Effector memory CD4-positive, alpha-beta T cell (primary cell): ENCODE measurements at places on chromosomes 2 and 18.

- no peak for DNase-seq
- H3K4me3 ChIP-seq, result no peak overlapping the region
- peaks cover 22% of the 10 kb centered on the region for H3K4me1 ChIP-seq
- peak overlapping the region; percentile 55 for H3K27ac ChIP-seq
- H3K36me3 ChIP-seq, result peaks cover 24% of the 10 kb centered on the region
Observed at GRCh38 chr2:181471783-181472182, 14.6 kb downstream of the ITGA4 start.

- H3K27me3 ChIP-seq, result no peaks in the 10 kb centered on the region
- DNase-seq, result no peak
- no peaks in the 10 kb centered on the region for H3K4me1 ChIP-seq
Observed at GRCh38 chr2:160505256-160505655, 11.6 kb upstream of the RBMS1 start.

GRCh38 chr18:38406607-38407006 is 841.0 kb upstream of the CELF4 start:
- H3K36me3 ChIP-seq, result no peaks in the 10 kb centered on the region
- H3K27ac ChIP-seq, result no peak overlapping the region
- H3K4me3 ChIP-seq, result no peak overlapping the region
- H3K4me1 ChIP-seq, result no peaks in the 10 kb centered on the region
- H3K27me3 ChIP-seq, result no peaks in the 10 kb centered on the region

DNA sequence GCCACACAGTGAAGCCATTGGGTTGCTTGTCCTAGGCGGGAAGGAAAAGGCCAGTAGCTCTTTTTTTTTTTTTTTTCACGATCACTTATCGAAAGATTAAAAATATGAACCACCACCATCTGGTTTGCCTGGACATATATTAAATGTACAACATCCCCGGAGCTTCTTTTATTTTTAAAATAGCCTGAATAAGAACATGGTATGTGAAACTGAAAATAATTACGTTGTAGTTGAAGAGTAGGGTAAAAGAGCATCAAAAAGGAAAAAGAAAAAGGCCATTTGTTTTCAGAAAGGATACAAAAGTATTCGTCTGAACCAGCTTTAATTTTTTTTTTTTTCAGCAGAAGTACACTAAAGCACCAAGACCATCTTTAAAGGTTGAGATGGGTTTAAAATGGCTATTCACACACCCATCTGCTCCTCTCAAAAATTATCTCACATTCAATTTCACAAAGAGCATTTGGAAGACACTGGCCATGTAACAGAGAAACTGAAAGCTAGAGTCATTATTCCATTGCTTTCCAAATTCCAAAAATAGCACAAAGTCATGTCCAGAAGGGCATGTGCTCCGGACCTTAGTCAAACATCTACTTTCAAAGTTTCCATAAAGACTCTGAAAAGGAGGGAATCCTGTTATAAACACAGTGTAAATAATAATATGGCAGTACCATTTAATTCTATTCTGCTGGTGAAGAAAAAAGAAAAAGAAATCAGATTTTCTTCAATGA is 82.9 kb downstream of the SCN3A start:
- no peaks in the 10 kb centered on the region for H3K36me3 ChIP-seq
- DNase-seq, result no peak
- no peak overlapping the region for H3K27ac ChIP-seq
- no peaks in the 10 kb centered on the region for H3K4me1 ChIP-seq

DNA sequence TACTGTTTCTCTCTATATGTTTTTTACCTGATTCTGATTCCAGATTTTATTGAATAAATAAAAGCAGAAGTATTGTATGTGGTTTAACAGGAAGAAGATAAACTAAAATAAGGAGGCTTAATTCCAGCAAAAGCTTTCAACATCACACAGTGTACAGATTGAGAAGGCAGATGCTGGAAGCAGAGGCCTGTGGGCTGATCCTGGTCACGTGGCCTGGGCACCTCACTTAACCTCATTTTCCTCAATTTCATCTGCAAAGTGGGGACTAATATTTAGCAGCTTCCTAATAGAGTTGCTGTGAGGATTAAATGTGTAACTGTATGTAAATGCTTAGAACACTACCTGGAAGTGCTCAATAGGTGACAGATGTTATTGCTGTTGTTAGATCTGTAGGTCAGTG is 58.0 kb downstream of the CDCA7 start:
- DNase-seq, result no peak
- H3K27me3 ChIP-seq, result no peaks in the 10 kb centered on the region
- H3K4me3 ChIP-seq, result no peak overlapping the region
- no peak overlapping the region for H3K27ac ChIP-seq
- no peaks in the 10 kb centered on the region for H3K4me1 ChIP-seq
- H3K36me3 ChIP-seq, result no peaks in the 10 kb centered on the region

- H3K4me3 ChIP-seq, result no peak overlapping the region
- H3K4me1 ChIP-seq, result no peaks in the 10 kb centered on the region
- H3K27me3 ChIP-seq, result no peaks in the 10 kb centered on the region
- H3K27ac ChIP-seq, result no peak overlapping the region
Observed at GRCh38 chr2:153495725-153496124, 17.2 kb upstream of the RPRM start.

- H3K27ac ChIP-seq, result no peak overlapping the region
- DNase-seq, result no peak
- H3K4me3 ChIP-seq, result no peak overlapping the region
- H3K36me3 ChIP-seq, result no peaks in the 10 kb centered on the region
Observed at GRCh38 chr2:149451417-149452165, 121.2 kb downstream of the LYPD6 start.

- no peak overlapping the region for H3K4me3 ChIP-seq
- H3K27me3 ChIP-seq, result no peaks in the 10 kb centered on the region
- no peak overlapping the region for H3K27ac ChIP-seq
Observed at GRCh38 chr2:140639628-140640027, 1491.2 kb downstream of the LRP1B start.

DNA sequence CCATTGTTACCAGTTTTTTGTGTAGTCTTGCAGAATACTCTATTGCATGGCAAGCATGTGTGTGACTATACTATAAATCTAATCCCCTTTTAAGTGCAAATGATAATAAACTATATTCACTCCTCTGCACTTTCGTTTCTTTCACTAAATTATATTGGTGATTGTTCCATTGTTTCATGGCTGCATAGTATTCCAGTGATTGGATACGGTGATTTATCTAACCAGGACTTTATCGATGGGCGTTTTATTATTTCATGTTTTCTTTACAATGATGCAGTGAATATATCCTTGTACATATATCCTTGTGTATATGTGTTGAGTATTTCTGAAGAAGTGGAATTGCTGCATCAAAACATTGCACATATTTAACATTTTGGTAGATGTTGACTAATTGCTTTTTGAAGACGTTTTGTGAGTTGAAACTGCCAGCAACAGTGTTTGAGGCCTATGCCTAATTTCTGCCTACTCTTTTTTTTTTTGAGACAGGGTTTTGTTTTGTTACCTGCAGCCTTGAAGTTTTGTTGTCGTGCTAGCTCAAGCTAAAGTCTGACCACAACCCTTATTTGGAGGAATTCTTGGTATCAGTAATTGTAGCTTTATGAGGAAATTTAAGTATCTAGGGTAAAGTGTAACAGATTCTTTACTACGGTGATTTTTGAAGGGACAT is 2.7 kb downstream of the MIB1 start:
- no peaks in the 10 kb centered on the region for H3K36me3 ChIP-seq
- H3K27me3 ChIP-seq, result no peaks in the 10 kb centered on the region
- peak overlapping the region; percentile 21 for H3K4me3 ChIP-seq
- H3K27ac ChIP-seq, result no peak overlapping the region

DNA sequence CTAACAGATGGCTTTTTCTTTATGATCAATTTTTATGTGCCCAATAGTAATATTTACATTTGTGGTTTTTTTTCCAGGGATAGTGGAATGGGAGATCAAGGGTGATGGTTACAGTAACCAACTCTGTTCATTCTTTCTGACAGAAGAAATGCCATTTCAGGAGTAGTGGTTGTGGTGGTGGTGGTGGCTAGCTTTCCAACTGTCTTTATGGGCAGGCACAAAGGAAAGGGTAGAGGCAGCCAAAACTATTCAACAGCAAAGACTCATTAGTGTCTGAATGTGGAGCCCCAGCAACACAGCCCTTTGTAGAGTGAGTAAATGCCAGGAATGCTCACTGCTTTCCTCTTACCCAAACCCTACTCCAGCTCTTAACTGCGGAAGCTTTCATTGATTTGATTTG is 227.7 kb downstream of the RND3 start:
- no peak overlapping the region for H3K4me3 ChIP-seq
- H3K27ac ChIP-seq, result no peak overlapping the region
- no peaks in the 10 kb centered on the region for H3K27me3 ChIP-seq
- DNase-seq, result no peak
- H3K36me3 ChIP-seq, result no peaks in the 10 kb centered on the region

DNA sequence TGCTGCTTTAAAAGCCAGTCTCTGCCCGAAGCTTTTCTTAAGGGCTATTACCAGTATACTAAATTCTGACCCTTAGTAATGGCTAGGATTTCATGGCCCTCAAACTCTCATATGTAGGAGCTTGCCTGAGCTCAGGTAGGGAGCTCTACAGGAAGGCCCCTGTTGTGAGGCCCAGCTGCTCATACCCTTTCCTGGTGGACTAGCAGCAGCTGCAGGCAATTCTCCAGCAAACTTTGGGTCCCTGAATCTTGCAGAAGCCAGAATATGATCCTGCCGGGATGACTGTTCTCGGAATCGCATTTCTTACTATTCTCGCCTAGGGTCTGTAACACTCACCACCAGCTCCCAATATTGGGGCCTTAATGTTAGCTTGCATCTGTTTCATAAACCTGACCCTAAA is 106.4 kb upstream of the SERTAD2 start:
- H3K4me1 ChIP-seq, result no peaks in the 10 kb centered on the region
- H3K27me3 ChIP-seq, result no peaks in the 10 kb centered on the region
- no peak overlapping the region for H3K4me3 ChIP-seq

DNA sequence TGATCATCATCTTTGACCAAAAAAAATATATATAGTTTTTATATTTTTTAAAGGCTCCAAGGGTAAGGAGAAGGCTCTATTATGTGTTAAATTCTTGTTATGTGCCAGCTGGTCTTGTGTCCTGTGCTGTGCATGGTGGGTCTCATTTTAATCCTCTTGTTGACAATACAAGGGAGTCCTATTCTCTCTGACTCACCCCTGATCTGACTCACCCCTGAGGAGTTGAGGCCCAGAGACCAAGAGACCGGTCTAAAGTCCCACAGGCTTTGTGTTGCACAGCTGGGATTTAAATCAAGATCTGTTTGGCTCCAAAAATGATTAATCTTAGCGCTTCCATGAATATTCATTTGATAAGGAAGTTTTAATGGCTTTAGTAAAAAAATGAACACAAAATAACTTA is 25.7 kb downstream of the MC2R start:
- H3K4me1 ChIP-seq, result no peaks in the 10 kb centered on the region
- no peaks in the 10 kb centered on the region for H3K27me3 ChIP-seq
- no peak overlapping the region for H3K4me3 ChIP-seq
- no peaks in the 10 kb centered on the region for H3K36me3 ChIP-seq
- no peak for DNase-seq

- H3K27me3 ChIP-seq, result no peaks in the 10 kb centered on the region
- no peaks in the 10 kb centered on the region for H3K4me1 ChIP-seq
- no peak overlapping the region for H3K4me3 ChIP-seq
- H3K36me3 ChIP-seq, result no peaks in the 10 kb centered on the region
- H3K27ac ChIP-seq, result no peak overlapping the region
Observed at GRCh38 chr2:204401114-204401513, 144.2 kb upstream of the PARD3B start.

- peaks cover 18% of the 10 kb centered on the region for H3K36me3 ChIP-seq
- peaks cover 14% of the 10 kb centered on the region for H3K4me1 ChIP-seq
- H3K27me3 ChIP-seq, result no peaks in the 10 kb centered on the region
- H3K4me3 ChIP-seq, result peak overlapping the region; percentile 98
Observed at GRCh38 chr2:69916106-69916505, 1.2 kb downstream of the MXD1 start.
